Stimulated activated CD8-positive, alpha-beta memory T cell treated with anti-CD3 and anti-CD28 coated beads, Interleukin-2, amount 100 ng/mL, for 1 hour (primary cell): ENCODE measurements at places on chromosomes 4 and X.
A peak's percentile ranks its signal among the peaks of the same experiment; 100 is the strongest.

DNA sequence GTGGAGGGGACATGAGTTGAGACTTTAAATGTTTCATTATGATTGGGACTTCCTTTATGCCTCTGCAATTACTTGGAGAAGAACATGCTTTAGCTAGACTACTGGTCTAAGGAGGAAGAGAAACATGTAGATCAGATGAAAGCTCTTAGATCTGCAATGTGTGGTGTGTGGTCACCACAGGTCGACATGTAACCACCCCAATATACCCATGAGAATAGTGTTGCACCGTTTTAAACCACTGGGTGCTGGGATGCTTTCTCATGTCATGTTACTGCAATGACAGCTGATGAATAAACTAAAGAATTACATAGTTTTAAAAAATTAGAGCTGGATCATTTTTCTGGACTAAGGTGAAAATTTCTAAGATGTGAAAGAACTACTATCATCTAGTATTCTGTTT is 1039.7 kb downstream of the RAPGEF2 start:
- no peak for DNase-seq

DNA sequence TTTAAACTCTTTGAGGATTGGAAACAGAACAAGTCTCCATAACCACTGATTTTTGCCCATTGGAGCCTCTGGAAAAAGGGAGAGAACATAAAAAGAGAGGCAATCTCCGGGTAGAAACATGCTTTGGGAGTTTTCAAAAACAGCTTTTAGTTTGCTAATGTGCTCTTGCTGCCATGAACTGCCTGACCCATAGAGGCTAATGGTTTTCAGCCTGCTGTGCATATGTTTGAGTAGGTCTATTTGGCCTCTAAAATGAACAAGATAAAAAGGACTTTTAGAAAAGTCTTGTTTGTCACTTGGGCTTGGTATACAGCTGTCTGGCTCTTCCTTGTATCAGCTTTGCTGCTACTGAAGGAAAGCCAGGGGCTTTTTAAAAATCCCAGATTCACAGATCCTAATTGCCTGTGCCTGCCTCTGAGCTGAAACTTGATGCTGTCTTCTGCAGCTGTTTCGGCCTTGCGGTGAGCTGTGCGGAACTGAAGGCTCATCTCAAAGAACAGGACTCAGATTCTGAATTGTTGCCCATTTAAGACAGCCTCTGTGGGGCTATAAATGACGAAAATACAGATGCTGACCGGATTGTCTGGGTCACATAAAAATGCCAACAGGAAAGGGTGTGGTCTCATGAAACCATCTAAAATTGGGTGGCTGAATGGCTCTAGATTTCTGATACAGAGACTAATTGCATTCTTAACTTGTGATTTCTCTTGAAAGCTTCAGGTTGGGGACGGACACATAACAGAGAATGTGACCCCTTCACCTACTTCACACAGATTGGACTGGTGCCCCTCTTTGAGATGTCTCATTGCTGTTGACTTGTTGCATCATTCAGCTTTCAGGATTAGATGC is 18.4 kb upstream of the ZNF41 start:
- DNase-seq, result no peak

- no peak for DNase-seq
These were observed 85.9 kb downstream of the KLF8 start for GRCh38 chrX:56318076-56318475.

DNA sequence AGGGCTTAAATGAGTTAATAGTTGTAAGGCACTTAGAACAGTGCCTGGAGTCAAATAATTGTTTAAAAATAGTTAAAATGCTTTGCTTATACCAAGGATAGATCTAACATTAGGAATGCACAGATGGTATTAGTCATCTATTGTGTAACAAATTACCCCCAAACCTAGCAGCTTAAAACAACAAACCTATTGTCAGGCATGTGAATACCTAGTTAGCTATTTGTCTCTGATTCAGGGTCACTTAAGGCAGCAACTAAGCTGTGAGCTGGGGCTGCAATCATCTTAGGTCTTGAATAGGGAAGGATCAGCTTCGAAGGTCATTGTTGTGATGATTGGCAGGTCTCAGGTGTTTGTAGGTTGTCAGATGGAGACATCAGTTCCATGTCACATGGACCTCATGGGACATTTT is 42.4 kb upstream of the AGA start:
- no peak for DNase-seq

GRCh38 chrX:19991350-19991718 is 473 bp upstream of the BCLAF3 start:
- DNase-seq, result no peak

DNA sequence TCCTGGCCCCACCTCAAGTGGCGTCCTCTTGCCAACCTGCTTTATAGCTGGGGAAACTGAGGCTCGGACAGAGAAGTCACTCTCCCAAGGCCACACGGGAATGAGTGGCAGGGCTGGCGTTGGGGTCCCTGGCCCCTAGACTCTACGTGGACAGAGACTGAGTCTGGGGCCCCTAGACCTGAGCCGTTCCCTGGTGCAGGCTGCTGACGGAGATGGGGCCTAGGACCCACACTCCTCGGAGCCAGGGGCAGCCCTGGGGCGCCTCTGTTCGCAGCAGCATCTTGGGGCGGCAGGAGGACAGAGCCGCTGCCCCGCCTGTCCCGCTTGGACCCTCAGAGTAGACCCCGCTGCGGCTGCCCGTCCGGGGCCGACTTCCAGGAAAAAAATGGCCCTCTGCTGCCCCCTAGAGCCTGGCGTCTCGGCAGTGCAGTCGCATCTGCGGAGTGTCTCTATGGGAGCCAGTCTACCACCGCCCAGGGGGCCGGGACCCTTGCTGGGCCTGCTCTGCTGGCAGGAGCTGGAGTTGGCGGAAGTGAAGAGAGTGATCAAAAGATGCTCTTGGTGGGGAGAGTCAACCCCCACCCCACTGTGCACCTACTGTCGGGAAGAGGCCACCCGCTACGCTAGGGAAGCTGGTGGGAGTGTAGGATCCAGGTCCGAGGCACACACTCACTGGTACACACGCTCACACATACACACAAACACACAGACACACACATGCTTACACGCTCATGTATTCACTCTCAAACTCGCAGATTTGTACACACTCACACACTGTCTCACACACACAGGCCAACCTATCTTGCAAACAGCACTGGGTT is 220.1 kb downstream of the AFAP1 start:
- DNase-seq, result peak; percentile 21

DNA sequence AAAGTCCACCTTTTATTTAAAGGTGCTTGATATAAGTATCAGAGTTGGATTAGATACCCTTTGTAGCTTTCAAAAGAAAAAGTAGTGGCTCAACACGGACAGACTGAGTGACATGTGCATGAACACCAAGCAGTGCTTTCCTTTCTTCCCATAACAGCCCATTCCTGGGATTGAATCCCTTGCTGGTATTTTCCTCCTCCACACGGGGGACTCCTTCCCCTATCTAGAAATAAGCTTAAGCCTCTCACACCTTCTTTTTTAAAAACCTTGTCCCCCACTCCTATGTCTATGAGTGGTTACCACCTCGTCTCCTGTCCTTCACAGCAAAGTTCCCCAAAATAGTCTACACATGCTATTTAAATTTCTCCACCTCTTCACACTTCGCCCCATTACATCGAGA is 5.1 kb downstream of the AP1S2 start:
- no peak for DNase-seq

DNA sequence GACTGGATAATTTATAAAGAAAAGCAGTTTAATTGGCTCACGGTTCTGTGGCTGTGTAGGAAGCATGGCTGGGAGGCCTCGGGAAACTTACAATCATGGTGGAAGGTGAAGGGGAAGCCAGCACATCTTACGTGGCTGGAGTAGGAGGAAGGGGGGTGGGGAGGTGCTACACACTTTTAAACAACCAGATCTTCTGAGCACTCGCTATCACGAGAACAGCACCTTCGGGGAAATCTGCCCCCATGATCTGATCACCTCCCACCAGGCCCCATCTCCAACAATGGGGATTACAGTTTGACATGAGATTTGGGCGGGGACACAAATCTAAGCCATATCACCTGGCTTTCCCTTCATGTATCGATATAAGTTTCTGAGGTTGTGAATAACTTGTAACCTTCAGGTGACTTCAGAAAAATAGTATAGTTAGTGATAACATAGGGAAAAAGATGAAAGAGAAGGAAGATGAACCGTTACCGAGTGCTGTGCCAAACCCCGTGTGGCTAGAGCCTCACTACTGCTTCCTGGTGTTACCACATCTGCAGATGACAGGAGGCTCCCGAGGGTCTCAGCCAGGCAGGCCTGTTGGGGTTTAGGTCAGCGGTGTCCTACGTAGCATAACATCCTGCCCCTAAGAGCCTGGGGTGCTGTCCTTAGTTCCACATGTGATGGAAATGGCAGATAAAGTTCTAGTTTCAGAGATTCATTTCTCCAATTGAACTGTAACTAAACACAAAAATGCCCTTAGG is 103.5 kb downstream of the TNIP2 start:
- no peak for DNase-seq
